Muscle of leg (tissue), 16 donors: ENCODE measurements at places on chromosomes 2 and 18. TPM values are rescaled to one million over a fixed set of nuclear protein-coding genes. Genes with fewer than 3 reads are reported as not detected.

SLC9A4 gene
- 0.04 TPM for total RNA-seq

SEPTIN10 gene
- total RNA-seq: 66.7 TPM

FKBP1B gene
- total RNA-seq: 2.8 TPM

VIT gene
- 9.6 TPM for total RNA-seq

DSC2 gene
- total RNA-seq: 3.5 TPM

SERPINB4 gene
- total RNA-seq: not detected

SERPINB3 gene
- not detected for total RNA-seq

TPRKB gene
- total RNA-seq: 38.7 TPM

ASB18 gene
- 4.7 TPM for total RNA-seq

CHRNG gene
- 77.7 TPM for total RNA-seq

CD8B2 gene
- 0.09 TPM for total RNA-seq

CCDC121 gene
- total RNA-seq: 6.1 TPM

TUBB8B gene
- not detected for total RNA-seq

GAD1 gene
- 0.35 TPM for total RNA-seq

IL1RN gene
- total RNA-seq: 0.22 TPM

SNORC gene
- total RNA-seq: 0.80 TPM

ITGB6 gene
- total RNA-seq: 37.7 TPM
